ENCODE measurements at places on chromosomes 7 and 10.
A peak's percentile ranks its signal among the peaks of the same experiment; 100 is the strongest.

- DNase-seq = no peak
These were observed 340.1 kb upstream of the CHRM2 start for GRCh38 chr7:136528329-136528728.

- no peak for DNase-seq
These were observed 155.4 kb downstream of the DYNC1I1 start for GRCh38 chr7:95927756-95928155.

- no peak for DNase-seq
These were observed 9.4 kb upstream of the RHOBTB1 start for GRCh38 chr10:60953420-60953819.

DNA sequence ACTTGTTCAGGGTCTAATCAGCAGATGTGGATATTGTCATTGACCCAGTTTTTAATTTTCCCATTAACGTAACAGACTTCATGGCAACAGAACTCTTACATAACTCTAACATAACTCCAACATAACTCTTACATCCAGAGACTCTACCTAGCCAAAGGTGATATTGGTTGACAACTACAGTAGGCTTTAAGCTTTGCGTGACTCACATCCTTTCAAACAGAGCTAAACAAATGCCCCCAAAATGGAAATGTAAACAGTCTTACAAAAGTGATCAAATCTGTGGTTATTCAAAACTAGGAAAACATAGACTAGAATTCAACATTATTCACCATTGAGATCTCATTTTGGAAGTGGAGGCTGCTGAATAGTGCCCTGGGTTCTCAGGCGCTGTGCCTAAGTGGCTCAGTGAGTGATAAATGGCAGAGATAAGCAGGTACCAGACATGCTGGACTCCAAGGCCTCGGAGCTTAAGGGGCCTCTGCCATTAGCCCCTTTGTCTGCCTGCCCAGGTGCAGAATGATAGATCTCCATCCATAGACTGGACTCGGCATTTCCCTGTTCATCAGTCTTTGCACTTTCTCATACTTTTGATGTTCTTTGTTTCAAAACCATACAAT is 34.3 kb upstream of the BTBD16 start:
- peak; percentile 19 for DNase-seq

GRCh38 chr7:113959910-113960309 is 41.1 kb upstream of the PPP1R3A start:
- no peak for DNase-seq
